ENCODE measurements at places on chromosomes 5 and 9.

DNA sequence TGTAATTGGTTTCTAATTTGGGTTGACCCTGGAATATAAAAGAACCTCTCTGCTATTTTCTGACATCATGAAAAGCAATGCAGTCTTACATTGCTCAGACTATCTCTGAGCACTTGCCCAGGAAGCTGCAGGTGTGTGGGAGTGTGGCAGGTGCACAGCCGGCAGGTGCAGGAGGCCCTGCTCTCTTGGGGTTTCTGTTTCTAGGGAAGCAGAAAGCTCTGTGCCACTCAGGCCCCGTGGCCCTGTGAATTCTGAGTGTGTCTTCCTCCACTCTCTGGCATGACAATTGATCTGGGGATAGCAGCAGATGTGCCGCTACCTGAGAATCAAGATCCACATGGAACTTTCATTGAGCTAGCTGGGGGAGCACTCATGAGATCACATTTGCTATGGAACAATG, 45.7 kb upstream of the IRX2 start:
- no peak for DNase-seq

DNA sequence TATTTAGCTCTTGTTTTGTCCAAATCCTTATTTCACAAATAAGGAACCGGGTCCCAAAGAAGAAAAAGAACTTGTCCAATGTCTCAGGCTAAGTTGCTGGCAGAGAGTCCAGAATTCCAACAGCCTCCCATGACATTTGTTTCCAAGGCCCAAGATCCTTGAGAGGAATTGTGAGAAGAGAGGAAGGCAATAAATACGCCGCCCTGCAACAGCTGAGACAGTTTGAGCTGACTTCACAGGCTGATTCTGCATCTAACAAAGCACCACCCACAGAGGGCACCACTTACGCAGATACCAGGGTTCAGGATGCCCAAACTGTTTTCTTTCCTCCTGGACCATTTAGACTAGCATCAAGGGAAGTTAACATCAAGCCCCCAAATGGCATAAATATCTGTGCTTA, 211.3 kb downstream of the FAM114A2 start:
- no peak for DNase-seq

GRCh38 chr5:17907094-17907493, 272.8 kb downstream of the TAF11L14 start:
- DNase-seq, result no peak

- DNase-seq, result no peak
Observed at GRCh38 chr5:8993031-8993430, 552.8 kb downstream of the SEMA5A start.

GRCh38 chr5:134426361-134426760, 14.7 kb upstream of the CDKN2AIPNL start:
- no peak for DNase-seq

GRCh38 chr5:179263391-179264052, 81.7 kb downstream of the ADAMTS2 start:
- DNase-seq, result no peak

GRCh38 chr5:138180183-138180782, 1.4 kb downstream of the KIF20A start:
- DNase-seq, result no peak

GRCh38 chr9:7844242-7844641, 44.7 kb upstream of the DMAC1 start:
- no peak for DNase-seq

- no peak for DNase-seq
Observed at GRCh38 chr9:132591244-132591643, 8.8 kb downstream of the BARHL1 start.

DNA sequence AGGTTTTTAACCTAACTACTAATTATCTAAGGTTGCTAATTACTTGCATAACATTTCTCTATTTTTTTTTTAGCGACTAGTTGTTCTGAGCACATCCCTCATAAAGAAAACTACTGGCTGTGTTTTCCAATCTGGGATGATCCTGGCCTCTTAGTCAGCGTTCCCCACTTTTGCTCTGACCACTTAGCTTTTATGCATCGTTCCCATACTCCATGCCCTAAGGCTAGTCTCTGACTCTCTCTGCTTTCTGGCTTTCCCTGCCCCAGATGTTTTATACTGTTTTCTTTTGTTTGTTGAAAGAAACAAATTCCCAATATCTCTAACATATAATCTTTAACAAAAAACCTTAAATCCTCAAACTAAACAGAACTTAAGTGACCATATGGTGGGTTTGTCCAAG, 217.9 kb downstream of the SPATA31D1 start:
- DNase-seq, result no peak

GRCh38 chr9:78463750-78464149, 166.8 kb downstream of the PSAT1 start:
- no peak for DNase-seq

- DNase-seq, result no peak
Observed at GRCh38 chr5:143740956-143741355, 71.0 kb upstream of the HMHB1 start.

GRCh38 chr9:13596383-13596970, 317.0 kb upstream of the MPDZ start:
- no peak for DNase-seq

DNA sequence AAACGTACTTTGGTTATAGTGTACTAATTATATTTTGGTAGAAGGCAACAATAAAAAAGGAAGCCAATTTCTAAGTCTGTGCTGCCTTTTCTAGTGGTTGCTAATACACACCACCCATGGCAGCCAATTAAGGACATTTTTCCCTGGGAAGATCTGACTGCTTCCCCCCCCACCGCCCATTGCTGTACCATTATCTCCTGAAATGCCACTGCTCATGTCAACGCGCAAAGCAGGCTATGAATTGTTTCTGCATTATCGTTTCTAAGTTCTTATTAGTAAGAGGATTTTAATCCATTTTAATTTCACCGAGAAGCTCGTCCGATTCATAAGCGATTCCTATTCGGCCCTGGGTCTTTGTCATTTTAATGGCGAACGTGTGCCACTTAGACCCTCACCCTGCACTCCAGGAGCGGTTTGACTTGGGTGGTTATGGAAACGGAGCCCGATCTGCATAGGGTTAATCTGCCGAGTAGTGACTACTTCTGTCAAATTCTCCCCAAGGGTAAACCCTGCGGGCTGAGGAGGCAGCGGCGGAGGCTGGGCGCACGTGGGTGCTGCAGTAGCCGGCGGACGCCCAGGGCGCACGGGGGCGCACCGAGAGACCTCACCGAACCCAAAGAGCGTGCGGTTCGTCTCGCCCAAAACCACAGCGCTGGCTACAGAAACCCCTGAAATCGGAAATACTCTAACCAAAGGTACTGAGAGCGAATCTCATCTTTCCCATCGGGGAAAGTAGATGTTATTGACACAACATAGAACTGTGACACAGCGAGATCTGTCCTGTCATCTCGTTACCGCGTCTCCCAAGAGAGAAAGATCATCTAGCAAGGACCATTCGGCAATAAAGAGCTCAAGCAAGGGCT, 55.8 kb upstream of the SHC3 start:
- DNase-seq, result no peak

GRCh38 chr9:1049641-1050040, 516 bp upstream of the DMRT2 start:
- DNase-seq, result no peak

- DNase-seq, result no peak
Observed at GRCh38 chr9:22382331-22382730, 64.3 kb upstream of the DMRTA1 start.

DNA sequence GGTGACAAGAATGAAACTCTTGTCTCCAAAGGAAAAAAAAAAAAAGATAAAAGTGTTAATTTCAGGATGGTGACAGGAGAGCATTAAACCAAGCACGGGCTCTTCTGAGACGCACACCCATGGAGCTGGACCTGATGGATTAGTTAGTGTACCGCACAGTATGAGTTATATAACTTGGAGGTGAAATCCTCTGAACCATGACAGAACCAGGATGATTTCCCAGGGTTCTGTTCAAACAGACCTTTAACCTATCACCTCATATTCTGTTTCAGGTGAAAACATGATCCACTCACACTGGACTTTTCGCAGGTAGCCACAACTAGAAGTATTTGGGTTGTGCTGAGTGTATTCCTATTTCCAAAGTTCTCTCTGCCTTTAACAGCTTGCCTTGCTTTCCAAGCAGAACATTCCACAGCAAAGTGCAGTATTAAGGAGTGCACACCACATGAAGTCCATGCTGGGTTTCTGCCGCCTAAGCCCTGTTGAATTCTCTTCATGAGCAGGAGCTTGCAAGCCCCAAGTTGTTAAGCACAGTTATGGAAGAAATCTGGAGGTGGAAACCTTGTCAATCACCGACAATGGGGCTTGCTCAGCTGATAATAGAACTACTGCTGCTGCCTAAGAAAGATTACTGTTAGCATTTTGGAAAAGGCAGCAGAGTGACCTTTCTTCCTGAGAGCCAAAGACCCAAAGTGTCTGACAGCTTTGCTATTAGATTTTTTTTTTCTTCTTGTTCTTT, 461.7 kb downstream of the TLE1 start:
- no peak for DNase-seq

GRCh38 chr5:5221724-5222123, 81.6 kb downstream of the ADAMTS16 start:
- no peak for DNase-seq

DNA sequence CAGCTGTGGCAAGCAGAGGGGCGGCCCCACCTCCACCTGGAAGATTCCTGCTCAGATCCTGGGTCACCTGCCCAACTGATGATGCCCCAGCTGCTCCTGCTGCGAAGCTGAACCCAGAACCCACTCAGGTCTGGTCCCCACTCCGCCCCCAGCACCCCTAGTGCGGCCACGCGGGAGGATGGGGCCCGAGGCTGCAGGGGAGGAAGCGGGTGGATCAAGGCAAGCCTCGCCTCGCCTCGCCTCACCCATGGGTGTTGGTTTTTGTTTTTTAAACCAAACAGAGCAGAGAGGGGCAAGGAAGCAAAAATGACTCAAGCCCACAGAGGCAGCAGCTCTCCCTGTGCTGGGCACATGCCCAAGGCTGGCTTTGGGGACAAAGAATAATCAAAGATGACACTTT, 23.2 kb downstream of the ABO start:
- no peak for DNase-seq

DNA sequence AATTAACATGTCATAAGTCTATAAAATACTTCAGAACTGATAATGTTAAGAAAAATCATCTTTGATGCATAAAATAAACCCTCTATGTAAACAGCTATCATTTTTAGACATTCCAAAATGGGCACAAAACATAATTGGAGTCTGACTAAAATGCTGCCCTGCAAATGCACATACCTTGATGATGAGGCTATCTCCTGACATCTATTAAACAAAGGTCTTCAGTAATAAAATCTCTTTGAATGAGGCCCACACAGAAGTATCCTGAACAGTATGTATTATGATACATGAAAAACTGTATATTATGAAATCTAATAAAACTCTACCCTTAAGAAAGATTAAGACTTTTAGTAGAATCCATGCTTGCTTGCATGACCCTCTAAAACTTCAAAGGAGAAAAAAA, 66.1 kb downstream of the FBXL17 start:
- no peak for DNase-seq

DNA sequence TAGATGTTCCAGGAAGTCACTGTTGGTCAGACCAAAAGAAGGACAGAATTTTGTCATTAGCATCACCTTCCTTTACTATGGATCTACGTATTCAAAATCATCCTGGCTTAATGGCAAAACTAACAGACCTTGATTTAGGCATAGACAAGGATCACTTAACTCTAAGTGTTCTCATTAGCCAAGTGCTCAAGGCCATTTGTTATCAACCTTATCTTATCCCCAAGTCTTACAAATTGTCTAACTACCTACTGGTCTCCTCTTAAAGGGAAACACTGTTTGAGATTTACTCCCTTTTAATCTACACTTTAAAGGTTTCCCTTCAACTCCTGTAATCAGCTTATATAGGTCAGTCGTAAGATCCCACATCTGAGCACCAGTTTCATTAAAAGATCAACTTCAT, 1197.5 kb upstream of the C9orf72 start:
- no peak for DNase-seq

DNA sequence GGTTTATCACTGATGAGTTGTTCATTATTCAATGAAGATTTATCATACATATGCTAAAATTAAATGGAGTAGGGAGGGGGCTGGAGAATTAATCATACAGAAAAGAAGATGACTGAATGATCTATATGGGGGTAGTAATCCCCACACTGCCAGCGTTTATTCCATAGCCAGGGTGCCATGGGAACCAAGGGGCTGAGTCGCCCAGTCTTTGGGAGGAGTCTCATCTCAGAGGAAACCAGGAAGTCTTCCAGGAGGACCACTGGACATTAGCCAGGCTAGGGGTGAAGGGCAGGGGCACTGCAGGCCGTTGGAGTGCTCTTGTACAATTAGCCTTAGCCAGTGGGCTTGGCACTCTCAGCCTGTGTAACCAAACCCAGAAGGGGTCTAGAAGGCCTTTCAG, 226.5 kb downstream of the ARL15 start:
- no peak for DNase-seq

DNA sequence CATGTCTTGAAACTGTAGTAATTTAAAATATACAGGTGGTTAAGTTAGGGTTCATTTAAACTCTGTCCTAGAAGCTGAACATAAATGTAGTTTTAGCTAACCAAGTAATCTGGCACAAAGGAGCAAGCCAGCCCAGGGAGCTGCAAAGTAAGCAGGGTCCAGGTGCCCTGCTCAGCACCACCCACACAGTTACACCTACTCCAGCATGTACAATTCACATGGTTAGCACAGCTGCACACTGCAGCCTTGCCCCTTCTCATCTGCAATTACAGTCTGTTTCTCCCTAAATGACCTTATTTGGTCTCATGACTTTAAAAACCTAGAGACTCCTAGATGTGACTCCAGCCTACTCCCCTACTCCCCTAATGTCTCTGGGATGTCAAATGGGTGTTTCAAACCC, 128.4 kb downstream of the EPB41L4A start:
- no peak for DNase-seq

DNA sequence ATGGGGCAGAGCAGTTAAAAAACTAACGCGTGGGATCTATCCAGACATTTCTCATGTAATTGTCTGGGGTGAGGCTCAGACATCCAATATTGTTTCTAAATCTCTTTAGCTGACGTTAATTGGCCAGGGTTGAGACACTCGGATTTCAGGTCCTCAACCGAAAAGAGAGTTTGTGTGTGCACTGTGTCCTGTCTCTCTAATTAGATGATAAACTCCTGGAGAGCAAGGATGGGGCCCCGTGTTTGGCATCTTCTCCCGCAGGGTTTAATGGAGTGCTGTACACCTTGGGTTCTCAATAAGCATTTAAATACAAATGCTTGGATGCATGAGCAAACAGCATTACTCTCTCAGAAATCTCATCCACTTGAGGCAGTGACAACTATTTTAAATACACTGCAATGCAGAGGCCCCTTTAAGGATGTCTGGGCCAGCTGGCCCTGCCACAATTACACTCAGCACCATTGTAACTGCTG, 139.6 kb downstream of the MTX3 start:
- no peak for DNase-seq

- no peak for DNase-seq
Observed at GRCh38 chr5:41773799-41774198, 96.4 kb downstream of the OXCT1 start.

GRCh38 chr9:115211413-115212124, 93.6 kb upstream of the TNC start:
- no peak for DNase-seq

GRCh38 chr5:172875505-172876279, 41.6 kb downstream of the ERGIC1 start:
- no peak for DNase-seq

GRCh38 chr5:36875051-36875789, 1.3 kb upstream of the NIPBL start:
- DNase-seq, result no peak

GRCh38 chr9:35102465-35102768, 514 bp downstream of the STOML2 start:
- DNase-seq, result no peak

GRCh38 chr9:109640580-109641371, 139.2 kb upstream of the PALM2AKAP2 start:
- no peak for DNase-seq

- no peak for DNase-seq
Observed at GRCh38 chr5:83492331-83492730, 20.8 kb downstream of the VCAN start.
